ENCODE measurements at places on chromosomes 7 and 10.

DNA sequence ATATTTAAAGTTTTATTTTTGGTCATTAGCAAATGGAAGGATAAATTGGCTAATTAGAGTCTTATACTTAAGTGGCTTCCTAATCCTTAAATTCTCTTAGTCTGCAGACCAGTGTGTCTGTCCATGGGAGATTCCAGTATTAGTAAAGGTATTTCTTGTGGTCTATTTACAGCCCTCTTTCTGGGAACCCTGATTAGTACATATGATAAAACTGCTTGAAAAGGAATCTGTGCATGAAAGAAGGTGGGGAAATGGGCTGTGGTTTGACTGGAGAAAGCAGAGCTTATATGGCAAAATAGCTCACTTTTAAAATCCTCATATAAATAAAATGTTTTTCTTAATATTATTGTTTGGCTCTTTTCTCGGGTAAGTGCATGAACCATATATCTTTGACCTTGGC, 124.5 kb upstream of the RHOBTB1 start:
- no peak for DNase-seq

DNA sequence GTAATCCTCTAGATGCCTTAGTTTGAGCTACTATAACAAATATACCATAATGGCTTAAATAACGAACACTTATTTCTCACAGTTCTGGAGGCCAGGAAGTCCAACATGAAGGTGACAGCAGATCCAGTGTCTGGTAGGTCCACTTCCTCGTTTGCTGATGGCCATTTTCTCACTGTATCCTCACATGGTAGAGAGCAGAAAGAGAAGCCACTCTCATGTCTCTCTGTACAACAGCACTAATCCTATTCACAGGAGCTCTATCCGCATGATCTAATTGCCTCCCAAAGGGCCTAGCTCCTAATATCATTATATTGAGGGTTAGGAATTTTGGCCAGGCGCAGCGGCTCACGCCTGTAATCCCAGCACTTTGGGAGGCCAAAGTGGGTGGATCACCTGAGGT, 10.2 kb downstream of the HIBADH start:
- DNase-seq = no peak

- DNase-seq = no peak
These were observed 28.6 kb downstream of the C10orf67 start for GRCh38 chr10:23315966-23316365.

GRCh38 chr7:155182406-155182970, 112.4 kb downstream of the HTR5A start:
- DNase-seq = no peak

DNA sequence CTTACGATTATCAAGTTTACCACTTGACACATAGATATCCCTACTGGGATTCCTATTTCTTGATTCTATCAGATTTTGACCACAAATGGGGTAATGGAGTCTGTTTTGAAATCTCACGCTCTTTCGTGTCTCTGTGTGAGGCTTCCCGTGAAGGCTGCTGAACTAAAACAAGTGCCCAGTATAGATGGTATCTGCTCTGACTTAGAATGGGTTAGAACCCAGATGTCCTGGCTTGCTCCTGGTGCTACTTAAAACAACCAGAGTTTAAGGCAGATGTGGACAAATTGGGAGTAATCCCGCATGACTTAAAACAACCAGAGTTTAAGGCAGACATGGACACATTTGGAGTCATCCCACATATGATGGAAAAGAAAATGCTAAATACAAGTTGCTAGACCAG, 85.9 kb downstream of the FAM204A start:
- no peak for DNase-seq

Data from small intestine (tissue), 16 donors.